ENCODE measurements at places on chromosomes 6 and 20. TPM values are rescaled to one million over a fixed set of nuclear protein-coding genes. Genes with fewer than 3 reads are reported as not detected.

ZNF831 gene
- total RNA-seq = 3.0 TPM

RAE1 gene
- total RNA-seq = 48.1 TPM

ZSCAN23 gene
- total RNA-seq = 0.50 TPM

PLN gene
- not detected for total RNA-seq

TAGAP gene
- 38.1 TPM for total RNA-seq

PRSS16 gene
- 0.55 TPM for total RNA-seq

IRF4 gene
- total RNA-seq = 1,053 TPM

VSX1 gene
- total RNA-seq = not detected

BPIFB1 gene
- total RNA-seq = not detected

APCDD1L gene
- not detected for total RNA-seq

SNHG17 gene
- 83.7 TPM for total RNA-seq

HTR1E gene
- not detected for total RNA-seq

TXLNB gene
- total RNA-seq = 0.05 TPM

PBOV1 gene
- total RNA-seq = not detected

SLC22A7 gene
- total RNA-seq = not detected

CNBD2 gene
- total RNA-seq = 3.6 TPM

SLC35F1 gene
- total RNA-seq = not detected

GJA10 gene
- total RNA-seq = 0.32 TPM

PRRT1 gene
- total RNA-seq = not detected

TRIM40 gene
- not detected for total RNA-seq

ARHGAP40 gene
- total RNA-seq = not detected

HS3ST5 gene
- total RNA-seq = not detected

SLC17A3 gene
- total RNA-seq = 1.6 TPM

SLX4IP gene
- 6.4 TPM for total RNA-seq

SERPINB1 gene
- 102 TPM for total RNA-seq

SSTR4 gene
- total RNA-seq = not detected

PRR18 gene
- 0.14 TPM for total RNA-seq

NR2E1 gene
- not detected for total RNA-seq

ANKRD66 gene
- not detected for total RNA-seq

LZTS3 gene
- 0.66 TPM for total RNA-seq

C20orf96 gene
- 9.5 TPM for total RNA-seq

ENPP5 gene
- not detected for total RNA-seq

TM9SF4 gene
- total RNA-seq = 49.2 TPM

ZNF217 gene
- total RNA-seq = 60.6 TPM

CRYBG1 gene
- total RNA-seq = 27.6 TPM

LCA5 gene
- total RNA-seq = 0.18 TPM

FAM162B gene
- total RNA-seq = not detected

CNR1 gene
- not detected for total RNA-seq

ATP6V1G2 gene
- total RNA-seq = 0.82 TPM

CALHM4 gene
- not detected for total RNA-seq

KHDRBS2 gene
- total RNA-seq = not detected

HLA-E gene
- 360 TPM for total RNA-seq

MTFR2 gene
- 18.4 TPM for total RNA-seq

SCUBE3 gene
- total RNA-seq = not detected

OSER1 gene
- 21.4 TPM for total RNA-seq

C20orf141 gene
- total RNA-seq = not detected

All from activated T-helper 2 cell treated with anti-CD3 and anti-CD28 coated beads, Interferon-gamma antibody, Interleukin-2, Interleukin-4, amounts not matched to agents 10 μg/mL and 5 μg/mL and 100 μg/mL, durations not matched to agents 14 hours and 24 hours and 36 hours (primary cell).